ENCODE measurements at places on chromosomes 7 and 10.

GRCh38 chr10:103241262-103242011 is 4.2 kb upstream of the RPEL1 start:
- peak; percentile 73 for DNase-seq

- no peak for DNase-seq
These were observed 156.6 kb downstream of the SPAG6 start for GRCh38 chr10:22501863-22502262.

DNA sequence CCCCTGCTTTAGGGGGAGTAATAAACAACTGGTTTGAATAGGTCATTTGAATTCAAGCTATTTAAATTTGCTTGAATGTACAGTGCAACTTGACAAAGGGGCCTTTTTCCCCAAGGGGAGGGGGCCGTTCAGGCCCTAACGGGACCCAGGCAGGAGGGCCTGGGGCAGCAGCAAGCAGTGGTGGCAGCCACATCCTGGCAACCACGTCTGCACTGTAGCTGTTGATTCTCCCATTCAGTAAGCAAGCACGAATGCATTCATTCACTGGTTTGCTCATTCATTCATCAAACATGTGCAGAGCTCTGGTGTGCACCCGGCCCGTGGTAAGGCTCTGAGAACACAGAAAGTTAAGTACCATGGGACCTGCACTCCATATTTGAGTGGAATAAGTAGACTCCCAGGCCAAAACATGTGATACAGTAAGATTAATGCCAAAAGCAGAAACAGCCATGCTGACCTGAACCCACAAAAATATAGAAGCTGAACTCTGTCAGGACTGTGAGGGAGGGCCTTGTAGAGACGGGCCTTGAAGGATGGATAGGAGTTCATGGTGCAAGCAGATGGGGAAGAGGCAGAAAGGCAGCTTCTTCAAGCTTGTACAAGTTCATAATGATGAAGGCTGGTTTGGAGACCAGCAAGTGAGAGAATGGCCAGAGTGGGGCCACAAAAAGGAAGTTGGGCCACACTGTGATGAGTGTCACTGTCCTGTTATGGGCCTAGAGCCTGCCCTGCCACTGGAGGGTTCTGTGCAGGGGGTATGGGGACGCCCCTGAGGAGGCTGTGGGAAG is 29.3 kb upstream of the C10orf53 start:
- DNase-seq, result peak; percentile 23

DNA sequence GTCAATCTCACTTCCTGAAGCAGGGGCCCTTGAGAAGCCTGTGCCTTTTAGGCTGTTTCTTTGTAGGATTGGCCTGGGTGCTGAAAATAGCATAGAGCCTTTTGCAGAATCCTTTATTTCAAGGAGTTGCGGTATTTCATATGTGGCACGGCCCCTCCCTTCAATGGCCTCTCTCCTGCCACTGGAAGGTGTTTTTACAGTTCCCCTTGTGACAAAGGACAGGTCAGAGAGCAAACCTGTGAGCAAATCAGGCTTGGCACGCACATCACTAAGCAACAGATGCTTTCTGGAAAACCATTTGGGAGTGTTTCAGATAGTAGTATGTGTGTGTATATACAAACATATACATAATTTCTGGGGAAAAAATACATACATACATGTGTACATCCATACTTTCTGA is 388.6 kb upstream of the C7orf33 start:
- DNase-seq, result no peak

DNA sequence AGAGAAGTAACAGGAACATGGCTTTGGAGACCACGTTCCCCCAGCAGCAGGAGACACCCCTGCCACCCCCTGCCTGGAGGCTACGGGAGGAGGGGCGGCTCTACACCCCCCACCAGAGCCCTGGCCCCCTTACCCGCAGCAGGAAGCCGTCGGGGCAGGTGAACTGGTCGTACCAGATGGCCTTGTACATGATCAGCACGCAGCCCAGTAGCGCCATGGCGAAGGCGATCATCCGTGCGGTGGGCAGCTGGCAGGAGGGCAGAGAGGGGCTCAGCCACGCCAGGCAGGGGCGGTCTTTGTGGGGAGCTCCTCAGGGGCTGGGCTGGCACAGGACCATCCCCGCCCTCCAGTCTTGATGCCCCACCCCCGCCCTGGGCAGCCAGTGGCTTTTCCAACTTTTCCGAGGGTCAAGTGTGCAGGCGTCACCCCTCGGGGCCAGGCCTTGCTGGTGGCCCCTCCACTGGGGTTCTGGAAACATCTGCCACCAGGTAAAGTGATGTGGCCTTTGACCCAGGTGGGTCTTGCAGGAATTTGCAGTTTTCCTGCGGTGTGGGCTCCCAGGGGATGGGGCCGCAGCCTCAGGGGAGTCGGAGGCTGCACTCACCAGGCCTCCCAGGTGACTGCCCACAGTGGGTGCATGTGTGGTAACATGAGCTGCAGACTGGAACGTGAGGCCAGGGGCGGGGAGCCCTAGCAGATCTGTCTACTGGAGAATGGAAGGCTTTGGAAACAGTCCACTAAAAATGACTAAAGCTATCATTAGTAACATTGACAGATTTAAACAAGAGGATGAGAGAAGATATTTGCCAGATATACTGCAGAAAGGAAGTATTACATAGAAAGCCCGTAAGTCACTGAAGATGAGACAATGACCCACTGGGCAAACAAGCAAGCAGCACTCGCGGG is 9.7 kb downstream of the CALY start:
- no peak for DNase-seq

GRCh38 chr7:116933465-116933864 is 19.8 kb upstream of the ST7 start:
- DNase-seq, result no peak

- DNase-seq, result peak; percentile 45
These were observed 85.2 kb downstream of the AMPH start for GRCh38 chr7:38545977-38546376.

DNA sequence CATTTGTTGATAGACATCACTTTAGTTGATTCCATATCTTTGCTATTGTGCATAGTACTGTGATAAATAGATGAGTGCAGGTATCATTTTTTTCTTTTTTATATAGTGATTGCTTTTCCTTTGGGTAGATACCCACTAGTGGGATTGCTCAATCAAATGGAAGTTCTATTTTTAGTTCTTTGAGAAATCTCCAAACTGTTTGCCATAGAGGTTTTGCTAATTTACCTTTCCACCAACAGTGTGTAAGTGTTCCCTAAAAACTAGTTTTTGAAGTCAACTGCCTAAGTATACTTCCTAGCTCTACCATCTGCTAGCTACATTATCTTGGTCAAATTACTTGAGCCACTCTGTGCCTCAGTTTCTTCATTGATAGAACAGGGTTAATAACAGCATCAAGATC is 31.5 kb upstream of the RSBN1L start:
- no peak for DNase-seq

- no peak for DNase-seq
These were observed 150.3 kb downstream of the POLR1F start for GRCh38 chr7:19558527-19558926.

DNA sequence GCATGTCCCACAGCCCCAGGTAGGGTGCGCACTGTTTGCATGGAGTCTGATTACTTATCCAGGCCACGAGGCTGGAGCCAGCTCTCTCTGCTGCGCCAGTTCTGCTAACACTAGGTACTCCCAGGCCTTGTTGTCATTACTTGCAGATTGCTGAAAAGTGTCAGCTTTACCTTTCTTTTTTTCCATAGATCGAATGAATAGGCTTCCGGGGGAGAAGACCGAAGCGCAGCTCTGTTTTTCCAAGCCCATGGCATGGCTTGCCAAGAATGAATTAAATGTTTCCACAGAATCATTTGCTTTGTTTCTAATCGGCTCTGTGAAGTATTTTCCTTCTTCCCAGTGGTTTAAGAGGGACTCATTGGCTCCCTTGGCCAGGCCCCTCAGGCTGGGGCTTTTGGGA is 285.8 kb downstream of the BMPER start:
- no peak for DNase-seq

DNA sequence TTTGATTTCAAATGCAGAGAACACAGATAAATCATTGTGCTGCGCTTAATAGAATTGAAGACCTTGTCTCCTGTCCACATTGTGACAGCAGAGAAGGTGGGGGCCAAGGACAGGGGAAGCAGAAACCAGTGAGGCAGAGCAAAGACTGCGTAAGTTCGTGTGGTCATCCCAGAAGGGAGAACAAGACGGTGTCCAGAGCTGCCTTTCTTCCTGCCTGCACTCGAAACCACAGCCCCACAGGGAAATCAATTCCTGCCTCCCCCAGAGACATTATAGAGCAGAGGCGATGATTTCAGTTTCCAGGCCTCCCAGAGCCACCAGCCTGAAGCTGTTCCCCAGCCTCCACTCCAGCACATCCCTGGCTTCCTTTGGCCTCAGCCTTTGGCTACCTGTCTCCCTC is 39.7 kb upstream of the UCN3 start:
- no peak for DNase-seq

- no peak for DNase-seq
These were observed 305.4 kb downstream of the KCNMA1 start for GRCh38 chr10:77332256-77332655.

GRCh38 chr10:132907821-132908620 is 34.3 kb downstream of the CFAP46 start:
- no peak for DNase-seq

GRCh38 chr10:35387768-35388167 is 51.5 kb downstream of the CCNY start:
- no peak for DNase-seq

DNA sequence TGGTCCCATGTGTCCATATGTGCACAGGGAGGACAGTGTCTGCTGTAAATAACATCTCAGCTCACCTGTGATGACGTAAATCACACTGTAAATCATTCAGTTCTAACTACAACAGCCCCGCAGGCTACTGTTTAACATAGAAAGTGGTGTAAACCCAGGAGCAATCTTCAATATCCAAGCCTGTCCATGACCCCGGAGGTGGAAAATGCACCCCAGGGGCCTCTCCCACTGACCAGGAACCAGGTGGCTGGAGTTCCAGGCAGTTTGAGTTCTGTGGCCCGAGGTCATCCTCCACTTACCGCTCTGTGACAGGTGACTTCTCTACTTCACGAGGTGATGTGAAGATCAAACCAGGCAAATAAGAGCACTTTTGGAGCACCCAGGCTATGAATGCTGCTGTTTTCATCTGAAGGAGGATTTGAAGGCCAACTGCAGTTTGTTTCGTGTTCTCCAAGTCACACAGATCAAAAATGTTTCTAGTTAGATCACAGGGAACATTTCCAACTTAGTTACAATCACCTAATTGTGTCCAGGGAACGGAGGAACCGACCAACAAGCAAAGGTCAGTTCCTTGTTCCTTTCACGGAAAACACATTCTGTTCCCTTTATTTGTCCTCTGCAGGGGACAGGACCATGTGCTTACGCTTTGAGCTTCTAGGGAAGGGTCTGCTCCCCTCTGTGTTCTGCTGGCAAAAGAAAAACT is 131.8 kb downstream of the WDR37 start:
- DNase-seq, result no peak

DNA sequence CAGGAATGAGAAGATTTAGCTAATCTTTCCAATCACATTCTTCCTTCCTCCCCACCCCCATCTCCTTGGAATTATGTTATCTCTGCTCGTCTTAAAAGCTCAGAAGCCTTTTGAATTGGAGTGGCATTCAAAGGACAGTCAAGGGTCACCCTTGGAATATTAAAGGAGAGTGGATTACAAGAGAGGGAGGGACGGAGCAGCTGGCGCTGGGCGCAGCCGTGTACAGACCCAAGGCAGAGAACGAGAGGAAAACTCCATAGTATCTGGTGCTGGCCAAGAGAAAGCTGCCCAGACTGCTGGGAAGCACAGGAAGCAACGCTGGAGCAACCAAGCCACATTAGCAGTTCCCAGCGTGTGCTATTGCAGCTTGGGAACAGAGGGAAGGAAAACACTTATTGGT is 95.7 kb downstream of the POU6F2 start:
- DNase-seq, result peak; percentile 69

- DNase-seq, result no peak
These were observed 170.6 kb downstream of the SEMA3D start for GRCh38 chr7:85016286-85016685.

DNA sequence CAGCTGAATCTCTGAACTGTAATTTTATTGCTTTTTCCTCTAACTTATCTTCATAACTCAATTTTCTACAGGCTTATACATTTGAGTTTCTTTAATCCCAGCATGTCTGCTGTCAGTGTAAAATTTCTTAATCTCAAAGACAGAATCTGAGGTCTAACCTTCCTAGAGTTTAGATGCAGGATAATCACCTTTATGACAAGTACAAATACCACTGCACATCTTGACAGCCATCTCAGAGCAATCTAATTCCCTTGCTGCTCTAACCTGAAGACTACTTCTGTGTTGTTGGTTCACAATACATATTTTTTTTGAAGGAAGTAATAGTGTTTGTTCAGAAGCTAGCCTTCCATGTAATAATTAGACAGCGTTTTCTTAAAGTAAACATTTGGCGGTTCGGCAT is 424.2 kb upstream of the ZWINT start:
- no peak for DNase-seq

GRCh38 chr7:116576350-116577319 is 51.8 kb downstream of the CAV1 start:
- no peak for DNase-seq

- DNase-seq, result no peak
These were observed 87.7 kb upstream of the CYP26C1 start for GRCh38 chr10:92972886-92973285.

DNA sequence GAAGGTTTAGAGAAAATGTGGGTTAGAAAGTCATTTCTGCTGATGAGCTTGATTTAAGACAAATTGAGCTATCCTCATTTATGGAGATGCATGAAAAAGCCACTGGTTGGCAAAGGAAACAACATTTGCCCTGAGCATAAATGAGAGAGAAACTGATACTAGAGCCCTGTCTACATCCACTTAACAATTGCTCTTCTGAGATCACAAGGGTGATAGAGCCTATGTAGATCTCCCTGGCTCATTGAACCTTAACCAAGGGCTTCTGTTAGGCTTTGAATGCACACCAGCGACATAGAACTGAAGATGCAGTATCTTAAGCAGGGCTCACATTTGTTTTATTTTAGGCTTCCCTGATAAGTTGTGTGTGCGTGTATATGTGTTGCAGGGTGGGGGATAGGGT is 35.0 kb downstream of the GPR141 start:
- DNase-seq, result no peak

DNA sequence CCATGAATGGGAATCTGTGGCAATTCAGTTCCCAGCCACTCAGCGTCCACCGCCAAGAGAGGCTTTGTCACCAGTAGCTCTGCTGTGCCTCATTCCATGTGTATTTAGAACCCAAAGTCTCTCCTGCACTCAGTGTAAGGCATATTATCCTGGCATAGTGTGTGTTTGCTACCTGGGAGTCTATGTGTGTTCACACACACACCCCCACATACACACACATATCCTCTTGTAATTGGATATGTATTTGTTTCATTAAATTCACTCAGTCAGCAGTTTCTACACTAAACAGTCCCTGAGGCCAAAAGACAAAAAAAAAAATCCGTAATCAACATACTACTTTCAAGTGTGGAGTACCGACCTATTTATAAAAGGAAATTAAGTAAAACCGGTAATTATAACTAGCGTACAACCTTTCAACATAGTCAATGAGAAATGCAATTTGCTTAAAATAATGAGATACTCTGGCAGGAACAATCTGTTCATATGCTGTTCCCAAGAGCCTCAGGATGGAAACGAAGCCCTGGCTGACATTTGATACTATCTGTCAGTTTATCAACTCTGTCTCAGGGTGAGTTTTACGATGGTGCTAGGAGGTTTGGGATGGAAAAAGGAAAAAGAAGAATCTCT is 425.8 kb upstream of the CELF2 start:
- no peak for DNase-seq

Measured in endodermal cell (in vitro differentiated cells).